ENCODE measurements at places on chromosomes 2 and 18. TPM values are rescaled to one million over a fixed set of nuclear protein-coding genes. Genes with fewer than 3 reads are reported as not detected.

Gene RAD51AP2
- total RNA-seq, result not detected

Gene TEX44
- total RNA-seq, result not detected

Gene SLC39A10
- total RNA-seq, result 80.4 TPM

Gene GPD2
- total RNA-seq, result 7.3 TPM

Gene GALNT13
- total RNA-seq, result not detected

Gene AGAP1
- 0.47 TPM for total RNA-seq

Gene LIPG
- total RNA-seq, result not detected

Gene ALPG
- not detected for total RNA-seq

Gene DYNAP
- not detected for total RNA-seq

Gene LRRC30
- not detected for total RNA-seq

Gene ACOXL
- total RNA-seq, result not detected

Gene ZNF385B
- not detected for total RNA-seq

DNA sequence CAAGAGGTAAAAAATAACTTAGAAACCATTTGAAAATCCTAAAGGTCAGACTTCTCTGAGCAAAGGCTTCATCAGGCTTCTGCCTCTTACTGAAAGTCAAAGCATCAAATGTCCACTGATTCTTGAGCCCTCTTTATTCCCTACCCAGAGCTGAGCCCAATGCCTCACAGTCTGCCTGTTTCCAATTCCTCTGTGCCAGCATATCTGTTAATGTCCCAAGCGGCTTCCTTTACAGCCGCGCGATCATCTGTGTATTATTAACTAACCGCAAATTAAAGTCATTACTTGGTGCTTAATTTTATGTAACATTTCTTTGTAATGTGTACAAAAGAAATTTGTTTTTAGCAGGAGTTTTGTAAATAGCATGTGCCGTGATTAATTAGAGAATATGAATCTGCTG is 418.8 kb upstream of the HNRNPA3 start:
- H3K27ac ChIP-seq, result no peak overlapping the region
- no peaks in the 10 kb centered on the region for H3K4me1 ChIP-seq
- no peak for DNase-seq

DNA sequence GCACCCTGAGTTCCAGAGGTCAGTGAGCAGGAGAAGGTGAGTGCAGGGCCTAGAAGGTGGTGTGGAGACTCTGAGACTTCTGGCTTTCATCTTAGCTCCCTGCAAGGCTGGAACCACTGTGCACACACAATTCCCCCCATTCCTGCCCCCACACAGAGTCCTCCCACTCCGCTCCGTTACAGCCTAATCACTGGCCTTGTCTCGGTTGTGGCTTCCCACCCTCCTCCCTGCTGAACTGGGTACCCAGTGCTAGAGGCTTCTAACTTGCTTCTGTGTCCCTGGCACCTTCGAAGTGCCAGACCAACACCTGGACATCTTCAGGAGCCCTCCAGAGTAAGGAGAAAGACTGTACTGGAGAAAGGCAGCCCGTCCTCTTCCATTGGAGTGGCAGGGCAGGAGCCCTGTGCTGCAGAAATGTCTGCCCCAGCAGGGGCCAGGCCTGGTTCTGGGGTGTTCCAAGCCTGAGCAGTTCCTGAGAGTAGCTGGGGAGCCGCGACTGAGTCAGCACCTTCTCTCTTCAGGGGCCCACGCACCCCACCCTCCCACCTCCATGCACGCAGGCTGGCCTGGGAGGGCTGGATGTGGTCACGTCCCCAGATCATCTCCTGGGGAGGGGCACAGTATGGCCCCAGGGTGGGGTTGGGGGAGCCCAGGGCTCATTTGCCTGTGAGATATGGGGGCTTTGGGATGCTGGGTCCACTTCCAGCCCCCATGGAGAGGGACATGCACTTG is 23.4 kb downstream of the CROCC2 start:
- no peak overlapping the region for H3K4me3 ChIP-seq
- H3K27ac ChIP-seq, result no peak overlapping the region
- peaks cover 2% of the 10 kb centered on the region for H3K27me3 ChIP-seq
- no peak for DNase-seq

- no peak for DNase-seq
- H3K27ac ChIP-seq, result no peak overlapping the region
- no peaks in the 10 kb centered on the region for H3K27me3 ChIP-seq
- peaks cover 6% of the 10 kb centered on the region for H3K4me1 ChIP-seq
- no peak overlapping the region for H3K4me3 ChIP-seq
Observed at GRCh38 chr2:25105336-25106085, 62.9 kb downstream of the POMC start.

- no peaks in the 10 kb centered on the region for H3K4me1 ChIP-seq
- no peak overlapping the region for H3K4me3 ChIP-seq
- no peak overlapping the region for H3K27ac ChIP-seq
- H3K27me3 ChIP-seq, result peaks cover 12% of the 10 kb centered on the region
- H3K36me3 ChIP-seq, result no peaks in the 10 kb centered on the region
- no peak for DNase-seq
Observed at GRCh38 chr2:133438848-133439564, 129.3 kb downstream of the NCKAP5 start.

DNA sequence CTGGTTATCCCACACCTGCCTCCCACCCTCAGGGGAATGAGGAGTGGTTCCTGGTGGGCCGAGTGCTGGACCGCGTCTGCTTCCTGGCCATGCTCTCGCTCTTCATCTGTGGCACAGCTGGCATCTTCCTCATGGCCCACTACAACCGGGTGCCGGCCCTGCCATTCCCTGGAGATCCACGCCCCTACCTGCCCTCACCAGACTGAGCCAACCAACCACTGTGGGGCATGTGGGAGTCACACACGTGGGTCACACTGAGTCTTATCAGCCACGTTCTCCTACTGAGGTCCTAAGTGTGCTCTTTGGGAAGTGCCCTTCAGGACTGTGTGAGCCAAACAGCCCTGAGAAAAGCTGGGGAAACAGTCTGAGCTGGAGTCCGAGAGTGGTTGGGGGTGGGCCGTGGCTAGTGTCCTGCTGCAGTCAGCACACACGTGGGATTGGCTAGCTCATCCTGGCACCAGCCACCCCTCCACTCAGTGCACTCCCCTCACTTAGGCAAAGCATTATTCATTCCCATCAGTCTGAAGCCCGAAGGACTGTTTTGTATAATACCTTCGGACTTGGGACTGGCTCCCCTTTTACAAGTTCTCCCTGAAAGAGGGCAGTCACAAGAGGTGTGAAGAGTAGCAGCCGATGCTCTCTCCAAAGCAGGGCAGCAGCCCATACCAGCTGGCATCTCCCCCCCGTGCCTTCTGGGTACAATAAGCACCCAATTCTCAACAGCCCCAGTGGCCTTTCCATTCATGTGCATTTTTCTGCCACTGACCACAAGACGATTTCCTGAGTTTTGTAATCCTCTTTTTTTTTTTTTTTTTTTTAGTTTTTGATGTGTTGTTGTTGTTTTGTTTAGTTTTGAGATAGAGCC is 4.6 kb downstream of the TIGD1 start:
- peaks cover 52% of the 10 kb centered on the region for H3K4me1 ChIP-seq
- peaks cover 8% of the 10 kb centered on the region for H3K36me3 ChIP-seq
- no peak overlapping the region for H3K27ac ChIP-seq
- DNase-seq, result no peak

DNA sequence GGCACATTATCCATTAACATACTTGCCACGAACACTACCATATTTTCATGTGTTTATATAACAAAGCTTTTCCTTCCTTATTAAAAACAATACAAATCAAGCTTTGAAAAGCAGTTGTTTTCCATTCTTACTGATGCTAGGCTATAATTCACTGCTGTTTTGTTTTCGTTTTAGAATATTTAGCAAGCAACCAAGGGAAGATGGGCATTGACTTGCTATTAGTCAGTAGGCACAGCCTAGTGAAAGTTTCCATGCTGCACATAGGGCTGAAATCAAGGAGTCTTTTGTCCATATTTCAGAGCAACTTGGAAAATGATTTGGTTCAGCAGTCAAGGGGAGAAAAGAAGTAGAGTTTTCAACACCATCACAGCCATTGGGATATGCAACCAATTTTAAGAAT is 31.3 kb downstream of the BCL2 start:
- peaks cover 35% of the 10 kb centered on the region for H3K4me1 ChIP-seq
- H3K27ac ChIP-seq, result no peak overlapping the region
- DNase-seq, result no peak
- no peaks in the 10 kb centered on the region for H3K27me3 ChIP-seq

- H3K27ac ChIP-seq, result no peak overlapping the region
- H3K4me1 ChIP-seq, result peaks cover 12% of the 10 kb centered on the region
- H3K36me3 ChIP-seq, result peaks cover 12% of the 10 kb centered on the region
Observed at GRCh38 chr18:49174478-49174877, 223.7 kb upstream of the SMAD7 start.

GRCh38 chr2:163662141-163662780 is 73.5 kb downstream of the FIGN start:
- no peak overlapping the region for H3K27ac ChIP-seq
- no peak overlapping the region for H3K4me3 ChIP-seq
- DNase-seq, result no peak
- H3K27me3 ChIP-seq, result no peaks in the 10 kb centered on the region
- H3K4me1 ChIP-seq, result no peaks in the 10 kb centered on the region
- H3K36me3 ChIP-seq, result no peaks in the 10 kb centered on the region

DNA sequence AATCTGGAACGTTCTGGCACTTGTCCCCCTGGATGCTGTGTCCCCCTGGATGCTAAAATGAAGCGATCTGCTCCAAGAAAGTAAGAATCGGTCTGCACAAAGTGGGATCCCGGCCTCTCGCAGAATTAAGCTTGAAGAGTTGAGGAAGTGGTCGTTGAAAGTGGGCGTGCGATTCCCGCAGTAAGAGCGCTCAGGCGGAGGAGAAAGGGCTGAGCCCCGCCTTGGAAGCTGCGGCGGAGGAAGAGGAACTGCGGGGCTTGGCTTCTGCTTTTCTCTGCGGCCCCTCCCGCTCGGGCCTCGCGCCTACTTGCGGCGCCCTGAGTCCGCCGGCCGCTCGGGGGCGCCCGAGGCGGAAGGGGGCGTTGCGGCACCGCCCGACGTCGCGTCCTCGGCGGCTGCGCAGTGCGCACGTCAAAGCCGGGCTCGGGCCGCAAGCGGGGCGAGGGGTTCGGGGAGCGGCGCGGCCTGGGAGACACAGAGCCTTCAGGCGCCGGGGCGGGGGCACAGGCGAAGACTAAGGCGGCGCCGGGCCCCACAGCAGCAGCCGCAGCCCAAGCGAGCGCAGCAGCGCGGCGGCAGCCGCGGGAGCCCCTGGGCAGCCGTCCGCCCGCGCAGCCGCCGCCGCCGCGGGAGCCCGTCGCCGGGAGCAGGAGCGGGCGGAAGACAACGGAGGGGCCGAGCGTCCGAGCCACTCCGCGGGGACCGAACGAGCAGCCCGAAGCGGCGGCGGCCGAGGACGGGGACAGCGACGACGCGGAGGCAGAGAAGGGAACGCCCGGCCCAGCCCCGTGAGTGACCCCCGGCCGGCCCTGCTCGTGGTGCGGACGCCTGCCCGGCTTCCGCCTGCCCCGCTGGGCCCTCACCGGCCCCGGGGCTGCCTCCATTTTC is at the start of gene CAB39:
Gene CAB39 (plus strand): TSS at position 400 of the 888 bp plus-strand sequence. CDS start 47,160 bp downstream, outside the sequence.
- peaks cover 50% of the 10 kb centered on the region for H3K4me1 ChIP-seq
- H3K36me3 ChIP-seq, result no peaks in the 10 kb centered on the region
- peak; percentile 90 for DNase-seq
- no peaks in the 10 kb centered on the region for H3K27me3 ChIP-seq

GRCh38 chr2:68458981-68459380 is 8.1 kb downstream of the FBXO48 start:
- DNase-seq, result no peak
- H3K36me3 ChIP-seq, result no peaks in the 10 kb centered on the region
- no peak overlapping the region for H3K27ac ChIP-seq
- peaks cover 5% of the 10 kb centered on the region for H3K4me1 ChIP-seq

DNA sequence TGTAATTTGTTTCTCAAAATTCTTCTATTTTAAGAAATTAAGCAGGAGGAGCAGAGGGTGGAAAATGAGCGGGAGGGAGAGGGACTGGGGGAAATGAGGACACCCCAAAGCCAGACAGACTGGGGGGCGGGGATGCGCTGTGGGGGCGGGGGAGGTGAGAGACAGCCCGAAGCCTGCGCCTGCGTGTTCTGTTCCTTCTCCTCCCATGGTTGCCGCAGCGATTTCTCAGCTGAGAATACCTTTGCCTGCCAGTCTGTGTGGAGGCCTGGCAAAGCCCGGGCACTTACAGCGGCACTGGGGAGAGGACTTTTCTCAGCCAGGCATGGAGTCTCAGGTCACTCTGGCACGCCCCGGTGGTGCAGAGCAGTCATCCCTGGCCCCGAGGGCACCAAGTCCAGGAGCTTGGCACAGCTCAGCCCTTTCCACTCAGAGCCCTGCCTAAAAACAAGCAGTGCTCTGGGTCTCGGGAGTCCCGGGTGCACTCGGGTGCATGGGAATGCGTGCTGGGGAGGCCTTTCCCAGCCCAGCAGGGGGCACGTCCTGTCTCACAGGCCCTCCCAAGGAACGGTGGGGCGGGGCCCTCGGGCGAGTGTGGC is 289.3 kb upstream of the HS6ST1 start:
- H3K27me3 ChIP-seq, result no peaks in the 10 kb centered on the region
- no peak overlapping the region for H3K27ac ChIP-seq
- H3K4me3 ChIP-seq, result no peak overlapping the region
- no peaks in the 10 kb centered on the region for H3K4me1 ChIP-seq
- H3K36me3 ChIP-seq, result no peaks in the 10 kb centered on the region
- peak; percentile 43 for DNase-seq

DNA sequence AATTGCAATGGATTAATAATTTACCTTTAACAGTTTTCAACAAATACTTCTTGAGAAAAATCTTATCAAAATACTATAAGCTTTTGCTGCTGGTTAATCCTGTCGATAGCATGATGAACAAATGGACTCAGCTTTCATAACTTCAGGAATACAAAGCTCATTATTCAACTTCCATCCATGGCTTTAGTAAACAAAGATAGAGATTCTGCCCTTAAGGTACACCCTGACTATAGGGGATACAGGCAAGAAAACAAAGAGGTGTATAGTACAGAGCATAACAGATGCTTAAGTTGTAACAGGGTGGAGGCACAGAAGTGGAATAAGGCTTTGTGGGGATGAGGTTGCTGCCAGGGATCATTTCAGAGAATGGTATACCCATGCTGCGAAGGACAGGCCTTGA is 272.5 kb upstream of the STON1 start:
- no peaks in the 10 kb centered on the region for H3K4me1 ChIP-seq
- no peaks in the 10 kb centered on the region for H3K27me3 ChIP-seq
- H3K36me3 ChIP-seq, result no peaks in the 10 kb centered on the region
- DNase-seq, result no peak
- no peak overlapping the region for H3K27ac ChIP-seq
- no peak overlapping the region for H3K4me3 ChIP-seq

DNA sequence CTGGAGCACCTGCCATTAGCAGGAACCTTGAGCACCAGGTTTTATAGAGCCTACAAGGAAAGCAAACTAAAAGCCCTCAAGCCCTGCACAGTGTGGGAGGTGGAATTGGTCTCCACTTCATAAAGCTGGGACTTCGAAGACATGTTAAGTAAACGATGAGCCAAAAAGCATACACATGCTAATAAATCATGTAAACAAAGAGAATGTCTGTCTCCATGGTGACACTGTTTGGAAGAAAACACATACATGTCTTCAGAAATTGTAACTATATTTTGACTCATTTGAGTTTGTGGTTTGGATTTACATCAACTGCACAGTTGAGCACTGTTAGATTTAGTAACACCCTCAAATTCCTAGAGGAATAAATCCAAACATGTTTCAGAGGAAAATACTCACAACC is 978.5 kb upstream of the LRRTM1 start:
- H3K27ac ChIP-seq, result no peak overlapping the region
- H3K4me1 ChIP-seq, result no peaks in the 10 kb centered on the region
- H3K27me3 ChIP-seq, result no peaks in the 10 kb centered on the region
- H3K4me3 ChIP-seq, result no peak overlapping the region
- no peak for DNase-seq
